ENCODE measurements at places on chromosomes 12 and 14.

DNA sequence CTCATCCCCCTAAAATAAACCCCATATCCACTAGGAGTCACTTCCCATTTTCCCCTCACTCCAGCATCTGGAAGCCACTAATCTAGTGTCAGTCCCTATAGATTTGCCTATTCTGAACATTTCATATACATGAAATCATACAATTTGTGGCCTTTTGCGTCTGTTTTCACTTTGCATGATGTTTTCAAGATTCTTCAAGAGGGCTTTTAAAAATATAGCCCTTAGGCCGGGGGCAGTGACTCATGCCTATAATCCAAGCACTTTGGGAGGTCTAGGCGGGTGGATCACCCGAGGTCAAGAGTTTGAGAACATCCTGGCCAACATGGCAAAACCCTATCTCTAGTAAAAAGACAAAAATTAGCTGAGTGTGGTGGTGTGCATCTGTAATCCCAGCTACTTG is 104.7 kb downstream of the VEZT start:
- no peak for DNase-seq

- DNase-seq = no peak
Measured at GRCh38 chr14:56120091-56120691, 2.0 kb downstream of the PELI2 start.

GRCh38 chr12:65999564-66000280 is 130.8 kb downstream of the LLPH start:
- no peak for DNase-seq

- no peak for DNase-seq
Measured at GRCh38 chr14:35286707-35287106, 5.5 kb upstream of the PSMA6 start.

DNA sequence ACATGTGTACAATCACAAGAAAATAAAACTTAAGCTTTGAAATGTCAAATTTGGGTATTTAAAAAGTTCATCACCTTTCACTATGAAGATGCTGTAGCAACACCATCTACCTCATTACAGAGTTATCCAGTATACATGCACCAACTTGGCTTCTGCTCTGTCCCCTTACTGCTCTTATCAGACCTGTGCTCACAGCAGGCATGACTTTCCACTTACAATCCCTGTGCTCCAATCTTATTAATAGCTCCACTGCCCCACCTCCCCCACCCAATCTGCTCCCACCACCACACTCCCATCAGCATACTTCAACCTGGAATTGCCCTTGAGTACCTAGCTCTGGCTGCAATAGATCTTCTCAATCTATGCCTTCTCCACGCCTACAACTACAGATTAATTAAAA is 13.3 kb downstream of the GALC start:
- no peak for DNase-seq

GRCh38 chr12:26275313-26276131 is 80.1 kb downstream of the SSPN start:
- DNase-seq = no peak

DNA sequence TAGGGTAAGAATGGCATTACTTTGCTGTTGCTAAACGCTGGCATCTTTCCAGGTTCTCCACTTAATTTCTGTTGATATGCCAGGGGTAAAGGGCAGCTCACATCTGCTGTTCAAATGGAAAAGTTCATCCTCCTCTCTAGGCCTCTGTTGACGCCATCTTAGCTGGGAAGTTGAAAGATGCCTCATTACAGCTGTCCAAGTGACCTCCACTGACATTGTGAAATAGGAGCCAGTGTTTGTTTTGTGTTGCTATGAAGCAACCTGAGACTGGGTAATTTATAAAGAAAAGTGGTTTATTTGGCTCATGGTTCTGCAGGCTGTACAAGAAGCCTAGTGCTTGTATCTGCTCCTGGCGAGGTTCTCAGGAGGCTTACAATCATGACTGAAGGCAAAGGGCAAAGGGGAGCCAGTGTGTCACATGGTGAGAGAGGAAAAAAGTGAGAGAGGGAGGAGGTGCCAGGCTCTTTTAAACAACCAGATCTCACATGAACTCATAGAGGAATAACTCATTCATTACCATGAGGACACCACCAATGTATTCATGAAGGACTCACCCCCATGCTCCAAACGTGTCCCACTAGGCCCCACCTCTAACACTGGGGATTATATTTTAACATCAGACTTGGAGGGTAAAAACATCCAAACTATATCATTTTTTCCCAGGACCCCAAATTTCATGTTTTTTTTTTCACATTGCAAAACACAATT is 3.2 kb upstream of the ADAM21 start:
- no peak for DNase-seq

DNA sequence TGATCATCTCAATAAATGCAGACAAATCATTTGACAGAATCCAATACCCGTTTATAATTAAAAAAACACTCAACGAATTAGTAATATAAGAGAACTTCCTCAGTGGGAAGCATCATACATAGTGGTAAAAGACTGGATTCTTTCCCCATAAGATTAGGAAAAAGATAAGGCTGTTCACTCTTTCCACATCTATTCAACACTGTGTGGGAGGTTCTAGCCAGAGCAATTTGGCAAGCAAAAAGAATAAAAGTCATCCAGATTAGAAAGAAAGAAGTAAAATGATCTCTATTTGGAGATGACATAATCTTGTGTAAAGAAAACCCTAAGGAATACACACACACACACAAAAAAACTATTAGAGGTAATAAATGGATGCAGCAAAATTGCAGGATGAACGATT is 38.4 kb downstream of the YEATS4 start:
- DNase-seq = no peak

DNA sequence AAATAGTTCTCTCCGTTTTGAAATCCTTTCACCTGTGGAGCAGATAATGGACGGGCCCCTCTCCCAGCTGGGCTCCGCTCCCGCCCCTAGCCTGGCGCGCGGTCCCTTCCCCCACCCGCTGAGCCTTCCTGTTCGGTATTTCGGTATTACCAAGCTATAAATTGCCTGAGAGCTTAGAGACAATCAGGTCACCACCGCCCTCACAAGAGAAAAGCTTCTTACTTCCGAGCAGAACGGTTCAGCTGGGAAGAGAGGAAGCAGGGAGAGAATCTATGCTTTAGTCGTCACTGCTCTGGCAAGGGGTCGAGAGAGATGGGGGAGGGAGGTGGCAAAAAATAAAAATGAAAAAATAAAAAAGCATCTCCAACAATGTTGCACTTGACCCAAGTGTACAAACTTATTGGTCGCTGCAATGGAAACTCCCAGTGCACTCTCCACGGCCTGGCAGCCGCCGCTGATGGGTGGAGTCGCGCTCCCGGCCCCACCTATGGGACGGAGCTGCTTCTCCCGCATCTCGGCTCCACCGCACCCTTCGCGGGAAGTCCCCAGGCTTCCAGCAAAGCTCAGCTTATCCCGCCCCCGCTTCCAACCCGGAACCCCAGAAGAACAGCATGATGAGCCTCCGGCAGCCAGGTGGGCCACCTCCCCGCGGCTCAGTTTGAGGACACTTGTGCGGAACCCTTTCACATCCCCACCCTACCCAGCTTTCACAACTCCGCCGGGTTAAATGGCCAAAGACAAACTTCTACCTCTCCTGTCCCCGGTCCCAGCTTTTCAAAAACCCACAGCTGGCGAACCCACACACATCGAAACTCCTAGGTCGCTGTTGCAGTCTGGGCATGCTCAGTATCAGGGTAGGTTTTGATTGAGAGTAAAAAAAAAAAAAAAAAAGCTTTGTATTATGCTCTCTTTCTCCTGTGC is 832 bp upstream of the SYT1 start:
- no peak for DNase-seq

GRCh38 chr12:66279123-66279712 is 23.1 kb upstream of the HELB start:
- no peak for DNase-seq

- no peak for DNase-seq
Measured at GRCh38 chr12:64082866-64083268, 139.2 kb downstream of the KICS2 start.

Data from stimulated activated CD4-positive, alpha-beta T cell treated with anti-CD3 and anti-CD28 coated beads, TNF-alpha, amount 100 ng/mL, for 4 hours (primary cell).